ENCODE measurements at places on chromosomes 2 and 18.

GRCh38 chr2:100647709-100648108, 84.9 kb downstream of the PDCL3 start:
- DNase-seq: no peak

DNA sequence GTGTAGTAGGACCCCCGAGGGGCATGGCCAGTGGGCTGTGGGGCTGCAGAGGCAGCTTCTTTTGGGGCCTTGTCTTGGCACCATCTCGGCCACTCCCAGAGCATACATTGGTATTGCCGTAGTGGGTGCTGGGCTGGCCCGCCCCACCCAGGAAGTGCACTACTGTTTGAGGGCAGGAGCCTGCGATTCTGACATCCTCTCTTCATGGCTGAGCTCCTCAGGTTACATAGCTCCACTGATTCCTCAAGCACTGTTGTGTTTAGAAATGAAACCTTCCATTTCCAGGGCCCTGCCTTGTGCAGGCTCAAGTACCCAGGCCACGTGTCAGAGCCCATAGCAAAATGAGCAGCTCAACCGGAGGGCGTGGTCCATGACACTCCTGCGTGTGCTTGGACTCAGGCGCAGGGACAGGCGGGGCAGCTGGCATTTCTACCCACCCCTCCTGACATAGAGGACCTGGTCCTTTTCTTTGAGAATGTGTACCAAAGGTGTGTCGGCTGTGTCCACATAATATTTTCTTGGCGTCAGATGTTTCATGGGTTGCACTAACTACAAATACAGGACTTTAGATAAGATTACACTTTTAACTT, 67.9 kb downstream of the DGKD start:
- no peak for DNase-seq

DNA sequence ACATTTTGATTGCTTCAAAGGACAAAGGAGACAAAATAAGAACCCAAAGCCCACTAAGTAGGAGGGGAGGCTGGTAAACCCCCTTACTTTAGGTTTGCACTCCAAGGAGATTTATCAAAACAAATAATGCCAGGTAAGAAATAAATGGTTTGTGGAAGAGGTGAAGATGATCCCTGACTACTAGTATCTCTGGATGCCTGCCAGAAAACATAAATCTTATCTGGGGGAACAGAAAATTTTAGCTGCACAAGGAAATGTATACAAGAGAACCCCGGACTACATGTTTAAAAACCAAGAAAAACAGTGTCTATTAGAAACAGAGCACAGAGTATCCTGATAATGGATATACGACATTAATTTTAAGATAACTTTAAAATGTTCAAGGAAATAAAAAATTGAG, 114.1 kb downstream of the TRABD2A start:
- DNase-seq: no peak

DNA sequence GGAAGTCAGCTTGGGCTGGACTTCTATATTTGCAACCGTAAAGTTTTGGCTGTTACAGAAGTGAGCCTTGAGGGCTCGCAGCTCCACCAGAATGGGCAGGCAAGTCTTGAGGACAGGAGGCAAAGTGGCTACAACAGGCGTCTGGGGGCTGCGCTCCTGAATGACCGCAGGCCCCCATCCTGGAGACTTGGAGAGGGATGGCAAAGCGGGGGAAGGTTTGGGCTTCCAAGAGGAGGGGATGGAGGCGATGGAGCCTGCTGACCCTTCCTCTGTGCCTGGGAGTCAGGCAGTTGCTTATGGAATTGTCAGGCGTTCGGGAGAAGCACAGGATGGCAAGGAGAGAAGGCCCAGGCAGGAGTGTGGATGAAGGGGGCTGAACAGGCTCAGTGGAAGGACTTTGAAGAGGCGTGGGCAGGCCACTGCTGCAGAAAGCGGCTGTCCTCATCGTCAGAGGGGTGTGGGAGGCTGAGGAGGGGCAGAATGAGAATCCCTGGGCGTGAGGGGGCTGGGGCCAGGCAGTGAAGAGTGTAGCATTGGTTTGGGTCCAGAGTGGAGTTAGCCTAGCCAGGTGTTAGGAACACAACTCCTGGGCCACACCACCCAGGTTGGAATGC, 72.3 kb downstream of the INHBB start:
- no peak for DNase-seq

DNA sequence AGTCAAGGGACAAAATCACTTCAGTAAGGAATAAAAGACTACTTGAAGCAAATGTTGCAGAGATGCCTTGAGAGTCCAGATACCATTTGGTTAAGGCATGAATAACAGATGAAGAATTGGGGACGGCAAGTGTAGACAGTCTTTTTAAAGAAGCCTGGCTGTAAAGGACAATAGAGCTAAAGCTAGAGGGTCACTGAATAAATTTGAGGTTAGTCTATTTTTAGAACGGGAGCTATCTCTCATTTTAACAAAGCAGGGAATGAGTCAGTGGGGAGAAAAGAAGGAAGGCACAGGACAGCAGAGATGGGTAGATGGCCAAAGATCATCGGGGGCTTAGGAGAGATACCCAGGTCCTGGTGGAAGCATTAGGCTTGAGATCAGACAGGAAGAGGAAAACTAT, 30.6 kb upstream of the CHN1 start:
- no peak for DNase-seq

GRCh38 chr2:17311771-17312511, 206.3 kb downstream of the RAD51AP2 start:
- no peak for DNase-seq

DNA sequence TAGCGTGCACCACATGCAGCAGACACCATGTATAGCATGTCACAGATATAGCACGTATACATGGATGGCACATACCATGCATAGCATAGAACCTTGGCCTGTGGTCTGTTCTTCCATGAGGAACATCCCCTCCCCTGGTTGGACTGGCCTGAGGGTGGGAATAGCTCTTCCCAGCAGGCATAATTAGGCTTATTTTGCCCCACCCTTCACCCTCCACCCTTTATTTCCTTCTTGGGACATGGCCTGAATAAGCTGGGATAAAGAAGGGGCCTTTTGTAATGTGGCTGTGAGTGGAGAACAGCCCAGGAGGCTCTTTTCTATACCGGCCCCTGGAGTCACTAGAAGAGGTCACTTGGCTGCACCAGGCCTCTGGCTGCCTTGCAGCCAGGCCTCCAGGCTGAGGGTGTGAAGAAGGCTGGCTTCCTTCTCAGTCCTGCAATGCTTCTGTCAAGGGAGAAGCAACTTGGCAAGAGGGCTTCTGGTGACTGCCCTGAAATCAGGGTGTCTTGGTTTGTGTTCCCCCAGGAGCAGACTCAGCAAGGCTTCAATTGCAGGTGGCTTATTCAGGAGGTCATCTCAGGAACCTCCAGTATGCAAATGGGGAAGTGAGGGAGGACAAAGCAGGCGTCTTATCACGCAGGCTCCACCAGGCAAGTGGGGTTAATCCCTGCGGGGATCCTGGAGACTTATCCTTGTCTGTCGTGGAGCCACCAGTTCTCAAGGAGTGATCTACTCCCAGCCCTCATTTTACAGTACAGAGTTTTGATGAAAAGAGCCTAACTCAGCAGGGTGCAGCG, 68.2 kb downstream of the HS6ST1 start:
- no peak for DNase-seq

DNA sequence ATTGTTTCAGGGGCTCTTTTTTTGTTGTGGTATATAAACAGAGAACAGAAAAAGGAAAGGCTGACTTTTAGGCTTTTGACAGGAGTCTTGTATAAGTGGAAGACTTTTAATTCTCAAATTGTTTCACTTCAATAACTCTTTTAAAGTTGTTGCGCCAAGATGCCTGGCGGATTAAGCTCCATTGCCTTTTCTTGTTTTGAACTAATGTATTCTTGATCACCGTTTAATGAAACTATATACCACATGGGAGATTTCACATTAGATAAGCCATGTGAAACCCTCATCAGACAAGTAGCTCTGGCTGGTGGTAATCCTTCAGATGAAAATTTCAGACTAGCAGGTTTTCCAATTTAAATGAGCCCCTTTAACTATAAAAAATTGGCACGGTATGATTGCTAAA, 257.4 kb downstream of the CCDC178 start:
- DNase-seq: no peak

GRCh38 chr2:128633501-128633900, 314.8 kb upstream of the HS6ST1 start:
- no peak for DNase-seq

- peak; percentile 43 for DNase-seq
These were observed 5.9 kb downstream of the GBX2 start for GRCh38 chr2:236162031-236162845.

GRCh38 chr2:86238354-86238753, 39.1 kb downstream of the MRPL35 start:
- DNase-seq: no peak

DNA sequence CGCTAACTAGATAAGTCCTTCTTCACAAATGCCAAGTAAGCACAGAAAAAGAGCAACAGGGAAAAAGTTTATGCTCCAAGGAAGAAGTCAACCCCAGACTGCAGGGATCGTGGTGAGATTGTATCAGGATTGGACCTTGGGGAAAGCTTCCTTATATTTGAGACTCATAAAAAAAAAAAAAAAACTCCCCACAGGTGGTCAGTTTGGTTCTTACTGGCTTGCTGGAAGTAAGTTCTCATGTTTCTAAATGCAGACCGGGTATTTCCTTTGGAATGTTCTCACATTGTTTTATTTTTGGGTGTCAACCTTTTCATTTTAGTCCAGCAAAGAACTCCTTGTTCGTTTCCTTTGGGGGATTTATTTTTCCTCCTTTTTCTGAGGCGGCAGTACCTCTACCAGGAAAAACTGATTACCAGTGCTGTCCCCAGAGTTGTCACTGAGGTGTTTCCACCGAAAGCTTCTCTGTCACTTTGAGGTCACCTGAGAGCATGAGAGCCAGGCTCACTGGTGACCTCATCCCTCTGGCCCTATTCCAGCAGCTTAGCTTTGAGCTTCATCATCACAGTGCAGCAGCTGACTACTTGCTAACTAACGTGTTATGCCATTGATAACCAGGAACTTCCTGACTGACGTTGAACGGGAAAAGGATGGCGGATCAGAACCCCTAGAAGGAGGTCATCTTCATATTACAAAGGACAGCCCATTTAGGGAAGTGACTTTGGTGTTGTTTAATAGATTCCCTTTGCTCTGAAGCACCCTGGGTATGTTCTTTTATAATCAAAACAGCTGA, 16.8 kb upstream of the ATP8B1 start:
- DNase-seq: peak; percentile 63

DNA sequence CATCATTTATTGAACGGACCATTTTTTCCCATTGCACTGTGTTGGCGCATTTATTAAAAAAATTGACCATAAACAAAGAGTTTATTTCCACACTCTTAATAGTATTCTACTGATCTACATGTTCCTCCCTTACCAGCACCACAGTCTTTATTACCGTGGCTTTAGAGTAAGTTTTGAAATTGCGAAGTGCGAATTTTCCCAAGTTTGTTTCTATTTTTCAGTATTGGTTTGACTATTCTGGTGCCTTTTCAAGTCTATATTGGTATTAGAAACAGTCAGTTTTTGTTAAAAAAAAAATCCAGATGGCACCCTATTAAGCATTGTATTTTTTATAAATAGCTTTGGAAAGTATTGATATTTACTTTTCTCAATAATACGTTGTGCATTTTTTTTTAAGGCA, 795.1 kb upstream of the HS6ST1 start:
- no peak for DNase-seq

DNA sequence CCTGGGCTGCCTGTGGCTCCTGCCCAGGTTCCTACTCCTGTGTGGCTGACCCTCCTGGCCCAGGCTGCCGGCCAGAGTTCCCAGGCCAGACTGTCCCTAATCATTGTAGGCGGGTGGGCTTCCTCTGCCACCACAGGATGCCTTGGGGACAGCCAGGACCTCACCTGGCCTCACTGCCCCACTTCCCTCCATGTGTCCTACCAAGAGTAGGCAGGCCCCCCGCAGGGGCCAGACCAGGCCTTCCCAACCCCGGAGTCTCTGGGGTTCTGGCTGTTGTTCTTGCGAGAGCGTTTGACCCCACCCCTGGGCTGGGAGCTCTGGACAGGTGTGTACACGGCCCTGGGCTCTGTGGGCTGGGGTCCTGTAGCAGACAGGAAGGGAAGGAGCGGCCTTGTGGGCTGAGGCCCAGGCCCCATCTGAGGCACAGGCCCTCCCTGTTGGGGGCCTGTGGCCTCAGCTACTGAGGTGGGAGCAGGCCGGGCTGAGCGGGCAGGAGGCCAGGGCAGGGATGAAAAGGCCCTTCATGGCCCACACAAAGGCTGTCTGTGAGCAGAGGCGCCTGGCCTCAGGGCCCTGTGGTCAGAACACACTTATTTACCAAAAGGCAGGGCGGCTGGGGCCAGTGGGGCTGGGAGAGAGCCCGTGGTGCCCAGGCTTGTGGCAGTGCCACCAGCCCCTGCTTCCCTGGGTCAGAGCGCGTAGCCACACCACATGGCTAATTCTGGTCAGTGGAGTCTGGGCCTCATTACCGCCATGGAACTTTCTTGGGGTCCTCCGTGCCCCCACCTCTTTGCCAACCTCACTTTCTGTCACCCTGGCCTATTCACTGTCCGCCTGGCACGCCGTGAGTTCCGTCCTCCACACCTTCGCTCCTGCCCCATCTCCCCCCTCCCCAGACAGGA, 2.0 kb downstream of the SNORC start:
- no peak for DNase-seq

GRCh38 chr18:45275367-45276113, 339.7 kb upstream of the SLC14A2 start:
- DNase-seq: no peak

DNA sequence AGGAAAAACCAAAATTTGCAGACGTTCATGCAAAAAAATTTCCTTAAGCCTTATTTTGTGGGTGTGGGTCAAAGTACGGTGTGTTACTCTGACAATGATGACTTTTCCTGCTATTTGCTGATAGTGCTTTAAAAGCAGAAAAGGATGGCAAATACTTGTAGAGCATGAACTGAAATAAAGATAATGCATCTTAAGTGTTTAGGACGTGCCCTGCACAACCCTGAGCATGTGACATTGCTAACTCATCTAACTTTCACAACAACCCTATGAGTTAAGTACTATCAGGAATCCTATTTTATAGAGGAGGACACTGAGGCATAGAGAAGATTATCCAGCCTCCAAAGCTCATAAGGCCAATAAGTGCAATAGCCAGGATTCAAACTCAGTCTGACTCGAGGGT, 143.3 kb downstream of the RNF152 start:
- DNase-seq: no peak

GRCh38 chr18:45745817-45746461, 22.0 kb downstream of the SLC14A1 start:
- no peak for DNase-seq

- no peak for DNase-seq
These were observed 290.6 kb downstream of the PTGR3 start for GRCh38 chr18:74918276-74918790.

DNA sequence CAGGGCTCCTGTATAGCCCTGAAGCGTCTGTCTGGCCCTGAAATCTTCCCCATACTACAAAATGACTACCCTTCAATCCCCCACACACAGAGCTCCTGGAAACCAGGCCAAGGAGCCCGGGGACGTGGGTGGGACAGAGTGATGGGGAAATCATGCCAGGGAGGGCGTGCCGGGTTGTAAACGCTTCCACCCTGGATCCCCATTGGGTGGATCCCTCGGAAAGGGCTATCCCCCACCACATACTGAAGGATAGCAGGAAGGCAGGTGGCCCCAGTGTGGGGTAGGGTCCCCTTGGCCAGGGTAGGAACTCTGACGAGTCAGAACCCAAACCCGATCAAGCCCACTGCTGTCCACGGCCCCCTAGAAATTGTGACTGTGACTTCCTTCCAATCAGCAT, 91.7 kb downstream of the INHBB start:
- DNase-seq: no peak

All from AG08396 (cell line).